ENCODE measurements at places on chromosomes 4 and X.

GRCh38 chr4:138891631-138892031, 124.0 kb upstream of the NOCT start:
- DNase-seq: no peak

DNA sequence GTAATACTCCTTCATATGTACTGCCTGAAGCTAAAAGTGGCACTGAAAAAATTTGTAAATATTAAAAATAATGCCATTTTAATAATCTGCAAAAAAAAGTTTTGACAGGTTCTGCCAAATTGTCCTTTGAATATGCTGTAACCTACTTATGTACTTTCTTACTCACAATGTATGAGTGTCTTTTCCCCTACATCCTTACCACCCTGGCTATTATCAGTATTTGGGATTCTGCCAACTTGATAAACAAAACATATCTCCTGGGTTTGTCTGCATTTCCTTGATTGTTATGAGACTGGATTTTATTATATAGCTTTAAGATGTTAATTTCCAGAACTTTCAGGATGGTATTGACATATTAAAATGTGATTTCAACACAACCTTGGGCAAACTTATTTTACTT, 187.9 kb downstream of the CHM start:
- no peak for DNase-seq

GRCh38 chrX:34915463-34916225, 27.0 kb upstream of the FAM47B start:
- DNase-seq: no peak

- DNase-seq: peak; percentile 47
Observed at GRCh38 chr4:158259955-158260575, 49.8 kb downstream of the TMEM144 start.

- DNase-seq: no peak
Observed at GRCh38 chrX:46477435-46477834, 67.8 kb downstream of the ZNF674 start.

DNA sequence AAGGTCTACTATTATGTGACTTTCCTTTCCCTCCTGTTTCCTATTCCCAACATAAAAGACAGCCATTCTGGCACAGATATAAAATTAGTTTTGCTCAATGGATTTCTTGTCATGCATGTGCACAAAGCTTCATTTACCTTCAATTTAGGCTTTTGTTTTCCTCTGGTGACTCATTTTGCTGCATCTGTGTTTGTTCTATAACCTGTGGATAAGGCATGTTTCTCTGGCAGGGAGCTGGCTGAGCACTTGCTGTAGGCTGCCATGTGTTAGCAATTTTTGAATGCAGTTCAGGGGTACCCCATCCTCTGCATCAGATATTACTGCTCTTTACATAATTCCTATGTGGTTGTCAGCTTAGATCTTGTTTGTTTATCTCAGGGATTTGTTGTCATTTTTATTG, 202.8 kb upstream of the GRID2 start:
- DNase-seq: no peak

GRCh38 chr4:128468123-128468989, 180.7 kb upstream of the PGRMC2 start:
- DNase-seq: no peak

DNA sequence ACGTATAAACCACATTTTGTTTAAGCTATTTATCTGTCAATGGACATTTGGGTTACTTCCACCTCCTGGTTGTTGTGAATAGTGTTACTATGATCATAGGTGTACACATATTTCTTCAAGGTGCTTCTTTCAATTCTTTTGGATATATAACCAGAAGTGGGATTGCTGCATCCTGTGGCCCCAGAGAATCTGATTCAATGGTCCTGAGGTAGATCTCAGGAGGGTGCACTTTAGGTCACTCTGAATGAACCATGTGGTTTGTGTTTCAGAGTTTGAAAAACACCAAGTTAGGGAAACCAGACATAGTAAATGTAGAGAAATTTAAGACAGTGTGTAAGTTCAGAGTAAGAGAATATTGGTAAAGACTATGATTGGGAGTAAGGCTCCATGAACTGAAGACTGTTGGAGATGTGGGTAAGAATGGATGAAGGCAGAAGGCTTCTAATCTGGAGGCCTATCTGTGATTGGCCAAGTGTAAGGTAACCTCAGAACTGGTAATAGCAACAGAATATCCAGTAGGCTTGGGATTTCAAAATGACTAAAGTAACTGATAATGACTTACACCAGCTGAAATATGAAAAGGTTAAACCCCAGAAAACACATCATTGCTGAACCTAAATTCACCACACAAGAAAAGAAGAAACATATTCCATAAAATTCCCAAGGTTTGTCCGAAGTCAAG, 236.9 kb downstream of the CAMK2D start:
- DNase-seq: no peak
